ENCODE measurements at places on chromosomes 6 and 20. TPM values are rescaled to one million over a fixed set of nuclear protein-coding genes. Genes with fewer than 3 reads are reported as not detected.

DNA sequence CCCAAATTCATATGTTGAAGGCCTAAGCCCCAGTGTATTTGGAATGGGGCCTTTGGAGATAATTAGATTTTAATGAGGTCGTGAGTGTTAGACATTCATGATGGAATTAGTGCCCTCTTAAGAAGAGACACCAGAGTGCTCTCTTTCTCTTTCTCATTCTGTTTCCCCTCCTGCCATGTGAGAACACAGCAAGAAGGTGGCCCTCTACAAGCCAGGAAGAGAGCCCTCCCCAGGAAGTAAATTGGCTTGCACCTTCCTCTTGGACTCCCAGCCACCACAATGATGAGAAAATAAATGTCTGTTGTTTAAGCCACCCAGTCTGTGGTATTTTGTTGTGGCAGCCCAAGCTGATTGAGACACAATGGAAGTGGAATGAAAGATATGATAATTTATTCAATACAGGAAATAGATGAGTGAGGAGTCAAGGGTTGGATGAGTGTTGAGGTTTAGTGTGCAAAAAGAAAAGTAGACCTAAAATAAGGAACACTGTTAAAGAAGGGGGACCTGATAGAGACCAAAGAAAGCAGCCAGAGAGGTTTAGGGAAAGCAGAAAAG, 25.9 kb upstream of the ATXN1 start:
- no peak for DNase-seq

DNA sequence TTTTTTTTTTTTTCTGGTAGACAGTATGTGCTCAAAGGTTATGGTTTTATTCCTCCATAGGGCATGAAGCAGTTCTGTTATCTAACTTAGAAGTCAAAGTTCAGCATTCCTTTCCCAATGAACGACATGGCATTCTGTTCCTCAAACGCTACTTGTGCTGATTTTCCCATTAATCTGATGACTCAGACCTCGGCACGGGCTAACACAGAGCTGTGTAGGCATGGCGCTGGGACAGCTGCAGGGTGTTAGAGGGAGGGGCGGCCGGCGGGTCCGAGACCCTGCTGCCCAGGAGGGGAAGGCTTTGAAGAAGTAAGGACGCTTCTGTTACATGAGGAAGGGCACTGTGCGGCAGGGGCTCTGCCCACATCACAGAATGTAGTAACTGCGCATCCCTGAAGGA, 93.6 kb upstream of the AGPAT4 start:
- DNase-seq = no peak

GRCh38 chr20:64222851-64223525, 32.6 kb upstream of the PCMTD2 start:
- peak; percentile 28 for DNase-seq

- DNase-seq = no peak
These were observed 11.5 kb downstream of the ADGRG6 start for GRCh38 chr6:142313284-142313683.

DNA sequence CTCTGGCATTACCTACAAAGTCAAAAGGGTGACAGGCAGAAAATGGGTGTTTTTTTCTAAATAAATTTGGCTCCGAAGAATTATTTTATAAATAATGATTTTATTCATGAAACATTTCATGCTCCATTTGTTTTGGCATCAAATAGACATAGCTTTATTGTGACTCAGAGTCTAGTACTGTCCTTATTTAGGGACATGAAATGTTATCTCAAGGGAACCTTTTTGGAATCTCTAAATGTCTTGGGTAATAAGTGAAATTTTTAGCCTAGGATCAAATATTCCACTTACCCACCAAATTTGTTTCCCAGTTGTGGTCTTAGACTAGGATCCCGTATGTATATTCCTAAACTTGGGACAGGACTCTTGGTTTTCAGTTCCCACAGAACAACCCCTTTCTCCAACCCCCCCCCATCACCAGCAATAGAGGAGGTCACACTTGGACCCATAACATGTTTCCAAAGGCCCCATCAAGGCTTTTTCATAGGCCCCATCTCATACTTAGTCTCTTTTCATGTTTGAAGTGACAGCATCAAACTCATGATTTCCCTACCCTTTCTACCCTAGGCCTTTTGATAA, 81.8 kb downstream of the JAG1 start:
- DNase-seq = no peak

DNA sequence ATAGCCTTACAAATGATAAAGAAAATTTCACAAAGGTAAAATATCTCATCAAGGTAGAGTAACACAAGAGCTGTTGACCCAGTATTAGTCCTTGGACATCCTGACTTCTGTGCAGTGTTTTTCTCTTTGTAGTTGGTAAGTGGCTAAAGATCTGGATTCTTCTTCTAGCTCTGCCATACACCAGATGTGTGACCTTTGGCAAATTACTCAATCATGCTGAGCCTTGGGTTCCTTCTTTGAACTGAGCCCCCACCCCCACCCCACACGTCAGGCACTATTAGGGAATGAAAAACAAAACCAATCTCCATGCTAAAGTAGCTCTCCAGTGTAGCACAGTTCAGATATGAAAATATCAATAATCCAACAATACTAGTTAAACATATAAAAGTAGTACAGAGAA, 15.1 kb upstream of the TRIM39 start:
- DNase-seq = no peak

- DNase-seq = no peak
These were observed 120.4 kb downstream of the ARMC2 start for GRCh38 chr6:108968325-108969316.

GRCh38 chr6:111530218-111530617, 47.2 kb upstream of the REV3L start:
- DNase-seq = no peak

- DNase-seq = no peak
These were observed 38.7 kb downstream of the NCOA7 start for GRCh38 chr6:125829433-125829832.

DNA sequence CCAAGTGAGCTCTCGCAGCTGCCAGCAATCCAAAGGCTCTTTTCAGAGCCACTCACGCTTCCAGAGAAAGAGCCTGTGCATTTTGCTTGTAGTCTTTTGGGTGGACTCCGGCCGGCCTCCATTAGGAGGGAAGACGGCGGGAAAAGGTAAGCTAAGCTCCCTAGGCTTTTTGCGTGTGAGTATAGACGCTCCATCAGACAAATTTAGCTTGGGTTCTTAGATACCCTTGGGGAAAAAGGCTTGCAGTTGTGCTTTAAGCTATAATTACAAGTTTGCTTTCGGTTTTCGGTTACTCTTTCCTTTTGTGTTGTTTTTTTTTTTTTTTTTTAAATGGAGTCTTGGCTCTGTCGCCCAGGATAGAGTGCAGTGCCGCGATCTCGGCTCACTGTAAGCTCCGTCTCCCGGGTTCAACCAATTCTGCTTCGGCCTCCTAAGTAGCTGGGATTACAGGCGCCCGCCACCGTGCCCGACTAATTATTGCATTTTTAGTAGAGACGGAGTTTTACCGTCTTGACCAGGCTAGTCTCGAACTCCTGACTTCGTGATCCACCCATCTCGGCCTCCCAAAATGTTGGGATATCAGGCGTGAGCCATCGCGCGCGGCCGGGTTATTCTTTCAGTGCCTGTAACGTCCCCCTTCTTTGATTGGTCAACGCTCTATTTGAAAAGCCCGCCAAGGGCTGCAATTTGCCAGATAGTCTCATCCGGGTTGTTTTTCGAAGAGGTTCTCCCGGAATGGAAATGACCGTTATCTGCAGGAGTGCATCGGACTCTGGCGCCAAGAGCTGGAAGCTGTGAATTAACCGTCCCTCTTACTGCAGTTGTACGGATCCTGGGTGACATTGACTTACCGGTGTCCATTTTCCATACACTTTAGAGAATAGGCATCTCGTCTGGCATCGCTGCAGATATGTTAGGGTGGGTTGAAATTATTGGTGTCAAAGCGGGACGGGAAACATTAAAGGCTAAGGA, 18.1 kb downstream of the OR2B2 start:
- peak; percentile 98 for DNase-seq

DNA sequence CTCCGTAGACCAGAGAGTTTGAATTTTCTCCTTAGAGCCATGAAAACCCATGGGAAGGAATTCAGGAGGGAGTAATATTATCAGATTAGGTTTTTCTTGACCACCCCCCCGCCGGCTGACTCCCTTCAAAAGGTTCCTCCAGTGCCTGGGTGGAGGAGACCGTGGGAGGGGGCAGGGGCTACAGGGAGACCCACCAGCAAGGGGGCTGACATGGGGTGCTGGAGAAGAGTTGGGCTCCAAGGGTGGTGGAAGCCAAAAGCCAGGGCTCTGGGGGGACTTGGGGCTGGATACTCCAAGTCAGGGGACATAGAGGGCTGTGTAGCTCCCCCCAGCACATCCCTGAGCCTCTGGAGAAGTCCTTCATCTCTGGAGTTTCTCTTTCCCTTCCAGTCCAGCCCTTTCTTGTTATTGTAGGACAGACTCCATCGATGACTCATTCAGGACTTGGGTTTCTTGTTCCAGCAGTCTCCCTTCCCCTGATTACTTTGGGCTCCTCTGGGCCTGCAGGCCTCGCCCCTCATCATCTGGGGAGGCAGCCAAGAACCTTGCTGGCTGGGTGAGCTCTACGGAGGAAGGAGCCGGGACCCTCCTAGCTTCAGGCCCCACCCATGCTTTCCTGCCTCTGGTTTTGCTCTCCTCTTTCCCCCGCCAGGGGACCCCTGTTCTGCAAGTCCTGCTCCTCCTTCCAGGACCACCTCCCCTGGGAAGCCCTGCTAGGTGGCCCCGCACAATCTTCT, 10.5 kb upstream of the KIAA1755 start:
- DNase-seq = peak; percentile 91

DNA sequence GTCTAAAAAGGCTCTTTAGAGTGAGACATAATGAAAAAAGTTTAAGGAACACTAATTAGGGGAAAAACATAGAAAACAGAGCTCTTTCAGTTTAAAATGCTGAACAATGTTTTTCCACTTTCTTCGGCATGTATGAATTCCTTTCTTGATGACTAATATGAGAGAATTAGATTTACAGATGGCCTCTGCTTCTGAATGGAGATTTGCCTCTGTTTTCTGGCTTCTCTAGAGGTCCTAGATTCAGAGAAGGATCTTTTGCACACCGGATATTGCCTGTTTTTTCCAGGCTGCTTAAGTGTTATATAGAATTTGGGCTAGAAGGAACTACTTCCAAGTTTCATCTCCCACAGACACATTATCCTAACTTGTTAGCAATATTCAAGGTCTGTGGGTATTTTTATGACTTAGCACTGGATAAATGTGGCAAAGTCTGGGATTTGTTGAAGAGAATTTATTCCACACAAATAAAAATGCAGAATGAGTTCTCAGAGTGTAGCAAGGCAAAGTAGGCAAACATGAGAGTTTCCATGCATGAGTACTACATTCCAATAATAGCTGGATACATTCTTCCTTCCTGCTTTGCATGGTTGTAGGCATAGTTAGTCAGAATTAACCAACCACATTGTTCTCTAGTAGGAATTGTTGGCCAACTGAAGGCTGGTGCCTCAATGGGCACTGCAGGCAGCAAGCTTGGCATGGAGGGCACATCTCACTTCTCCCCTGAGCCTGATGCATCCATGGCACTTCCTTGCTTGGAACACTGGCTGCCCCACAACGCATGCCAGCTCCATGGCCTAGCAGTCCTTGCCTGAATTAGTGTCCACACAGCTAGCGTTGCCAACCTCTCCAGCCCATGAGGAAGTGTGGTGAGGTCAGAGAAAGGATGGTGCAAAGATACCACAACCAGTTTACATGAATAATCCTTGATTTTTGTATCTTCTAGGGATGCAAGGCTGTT, 224.2 kb downstream of the CLIC5 start:
- no peak for DNase-seq

- no peak for DNase-seq
These were observed 43.1 kb downstream of the PRND start for GRCh38 chr20:4764805-4765204.

TMC2 gene
- total RNA-seq = not detected

COMMD7 gene
- total RNA-seq = 20.9 TPM

TP53INP2 gene
- 10.4 TPM for total RNA-seq

SLC44A4 gene
- total RNA-seq = 1.7 TPM

PRDM13 gene
- total RNA-seq = not detected

CDH26 gene
- total RNA-seq = 3.4 TPM

AVP gene
- not detected for total RNA-seq

Data from tongue (tissue), 3 donors.